ENCODE measurements at places on chromosomes 11 and 22.
A peak's percentile ranks its signal among the peaks of the same experiment; 100 is the strongest.

DNA sequence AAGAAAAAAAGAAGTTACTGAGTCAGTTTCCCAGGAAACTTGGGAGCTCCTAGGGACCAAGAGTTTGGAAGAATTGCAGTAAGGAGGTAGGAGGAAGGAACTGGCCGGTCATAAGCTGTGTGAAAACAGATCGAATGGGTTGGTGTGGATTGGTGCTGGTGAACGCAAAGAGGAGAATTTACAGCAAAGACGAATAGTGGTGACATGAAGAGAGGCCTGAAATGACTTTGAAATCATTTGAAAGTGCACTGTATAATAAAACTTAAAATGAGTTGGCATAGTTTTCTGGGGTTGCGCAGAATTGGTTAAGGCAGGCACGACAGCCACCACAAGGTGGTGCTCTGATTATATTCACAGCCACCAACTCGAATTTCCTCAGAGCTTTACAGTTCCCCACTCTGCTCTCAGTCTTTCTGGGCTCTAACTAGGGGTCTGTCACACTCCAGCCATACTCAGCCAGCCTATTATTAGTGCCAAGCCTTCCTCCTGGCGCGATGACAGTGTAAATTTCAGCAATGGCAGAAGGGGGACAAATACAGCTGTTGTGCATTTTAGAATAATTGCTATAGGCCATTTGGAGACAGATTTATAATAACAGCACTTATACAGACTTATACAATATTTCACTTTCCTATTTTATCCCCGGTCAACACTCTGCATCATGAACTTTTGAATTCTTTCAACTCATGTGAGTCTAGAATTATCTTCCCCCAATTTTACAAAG is 8.3 kb upstream of the HTR3B start:
- DNase-seq: peak; percentile 16

GRCh38 chr11:96311120-96311568 is 31.9 kb downstream of the MAML2 start:
- no peak for DNase-seq

- no peak for DNase-seq
Measured at GRCh38 chr11:28476049-28476448, 367.9 kb downstream of the METTL15 start.

DNA sequence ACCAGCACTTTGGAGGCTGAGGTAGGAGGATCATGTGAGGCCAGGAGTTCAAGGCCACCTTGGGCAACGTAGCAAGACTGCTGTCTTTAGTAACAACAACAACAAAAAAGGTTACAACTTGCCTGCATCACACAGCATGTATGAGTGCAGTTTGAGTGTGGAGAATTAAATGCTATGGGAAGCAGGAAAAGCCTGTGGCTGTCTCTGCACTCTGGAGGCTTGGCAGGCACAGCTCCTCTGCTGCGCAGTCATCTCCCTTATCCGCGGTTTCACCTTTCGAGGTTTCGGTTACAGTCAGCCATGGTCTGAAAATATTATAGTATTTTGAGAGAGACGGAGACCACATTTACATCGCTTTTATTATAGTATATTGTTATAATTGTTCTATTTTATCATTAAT is 2.9 kb downstream of the MICAL2 start:
- no peak for DNase-seq

DNA sequence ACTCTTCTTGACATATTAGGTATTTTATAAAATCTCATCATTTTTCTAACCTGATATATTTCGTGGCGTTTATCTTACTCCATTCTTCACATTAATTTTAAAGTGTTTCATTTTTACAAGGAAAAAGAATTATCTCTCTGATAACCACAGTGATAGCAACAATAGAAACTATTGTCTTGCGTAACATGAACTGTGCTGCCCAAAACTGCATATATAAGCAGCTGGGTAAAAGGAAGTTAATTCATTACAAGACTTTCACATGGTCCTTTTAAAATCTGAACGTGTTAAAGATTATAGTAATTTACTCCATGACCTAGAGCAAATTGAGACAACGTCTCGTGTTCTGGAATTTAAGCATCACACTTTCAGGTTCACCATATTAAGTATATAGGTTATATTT is 210.4 kb upstream of the GRIA4 start:
- DNase-seq: no peak

GRCh38 chr11:122656073-122656630 is 630 bp downstream of the UBASH3B start:
- DNase-seq: peak; percentile 59

DNA sequence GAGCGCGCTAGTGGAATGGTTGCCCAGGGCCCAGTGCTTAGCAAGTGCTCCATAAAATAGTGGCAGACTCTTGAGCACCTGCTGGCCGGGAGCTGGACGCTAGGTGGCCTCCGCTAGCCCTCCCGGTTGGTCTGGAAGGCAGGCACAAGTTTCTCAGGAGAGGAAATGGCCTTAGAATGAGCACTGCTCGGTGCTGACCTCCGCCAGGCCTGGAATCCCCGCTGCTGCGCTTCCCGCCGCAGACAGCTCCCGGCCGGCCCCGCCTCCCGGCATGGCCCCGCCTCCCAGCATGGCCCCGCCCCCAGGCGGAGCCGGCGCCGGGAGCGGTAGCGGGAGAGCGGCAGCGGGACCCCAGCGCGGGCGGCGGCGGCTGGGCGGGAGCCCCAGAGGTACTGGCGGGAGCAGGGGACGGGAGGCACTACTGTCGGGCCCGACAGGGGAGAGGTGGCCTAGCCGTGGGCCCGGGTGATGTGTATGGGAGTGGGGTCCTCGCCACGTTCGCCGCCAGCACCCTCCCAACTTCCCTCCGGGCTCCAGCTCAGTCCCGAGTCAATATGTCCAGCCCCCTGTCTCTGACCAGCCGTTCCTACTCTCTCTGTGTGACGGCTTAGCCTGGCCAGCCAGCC is at the start of gene SIPA1:
TSS of gene SIPA1 (plus strand) at position 308 of the 626 bp plus-strand sequence. CDS start 2,821 bp downstream, outside the sequence.
- DNase-seq: peak; percentile 85

GRCh38 chr11:107041088-107041444 is 22.8 kb upstream of the GUCY1A2 start:
- DNase-seq: no peak

- DNase-seq: no peak
Measured at GRCh38 chr11:84128840-84129239, 842.7 kb upstream of the CCDC90B start.

DNA sequence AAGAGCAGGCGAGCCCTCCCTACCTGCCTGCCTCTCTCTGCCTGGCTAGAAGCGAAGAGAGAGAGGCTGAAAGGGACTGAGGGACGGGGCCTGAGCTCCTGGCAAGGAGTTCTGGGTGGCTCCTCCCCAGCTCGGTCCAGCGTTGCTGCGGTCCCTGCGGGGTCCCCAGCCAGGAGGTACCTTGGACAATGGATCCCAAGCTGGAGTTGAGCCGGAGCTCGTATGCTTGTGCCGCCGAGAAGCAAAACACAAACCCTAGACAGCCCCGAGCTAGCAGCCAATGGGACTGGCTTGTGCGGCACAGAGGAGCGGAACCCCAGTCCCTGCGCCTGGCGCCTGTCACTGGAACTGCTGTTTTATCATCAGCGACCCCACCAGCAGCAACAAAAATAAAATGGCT is 18.3 kb downstream of the SLC25A18 start:
- no peak for DNase-seq

- DNase-seq: no peak
Measured at GRCh38 chr22:36926309-36926708, 12.9 kb downstream of the CSF2RB start.

DNA sequence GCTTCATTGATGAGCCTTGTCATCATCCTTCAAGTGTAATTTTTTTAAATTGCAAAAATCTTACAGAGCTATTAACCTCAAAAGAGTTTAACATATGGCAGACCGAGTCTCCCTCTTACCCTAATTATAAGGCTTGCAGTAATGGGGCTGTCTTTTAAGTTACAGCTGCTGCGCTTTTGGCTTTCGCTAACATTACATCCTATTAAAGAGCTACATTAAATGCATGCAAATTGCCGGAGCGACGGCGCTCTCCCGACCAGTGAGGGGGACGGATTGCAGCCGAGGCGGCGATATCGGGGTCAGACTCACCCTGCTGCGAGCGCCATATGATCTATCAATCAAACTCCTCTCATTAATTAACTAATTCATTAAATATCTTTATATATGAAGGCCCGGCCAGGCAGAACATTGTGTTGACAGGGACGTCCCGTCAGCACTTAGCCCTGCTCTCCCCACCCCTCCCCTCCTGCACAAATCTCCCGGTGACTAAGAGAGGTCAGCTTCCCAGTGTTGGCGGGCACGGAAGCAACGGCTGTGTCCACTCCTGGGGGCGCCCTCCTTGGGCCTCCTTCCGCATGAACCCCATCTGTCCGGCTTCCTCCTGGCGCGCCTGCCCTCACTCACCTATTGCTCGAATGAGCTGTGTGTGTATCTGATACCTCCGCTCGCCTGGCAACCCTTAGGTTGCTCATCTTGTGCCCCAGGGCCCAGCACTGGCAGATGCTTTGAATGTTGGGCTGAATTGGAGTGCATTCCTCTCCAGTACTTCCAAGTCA is 156.0 kb upstream of the CADM1 start:
- DNase-seq: no peak

DNA sequence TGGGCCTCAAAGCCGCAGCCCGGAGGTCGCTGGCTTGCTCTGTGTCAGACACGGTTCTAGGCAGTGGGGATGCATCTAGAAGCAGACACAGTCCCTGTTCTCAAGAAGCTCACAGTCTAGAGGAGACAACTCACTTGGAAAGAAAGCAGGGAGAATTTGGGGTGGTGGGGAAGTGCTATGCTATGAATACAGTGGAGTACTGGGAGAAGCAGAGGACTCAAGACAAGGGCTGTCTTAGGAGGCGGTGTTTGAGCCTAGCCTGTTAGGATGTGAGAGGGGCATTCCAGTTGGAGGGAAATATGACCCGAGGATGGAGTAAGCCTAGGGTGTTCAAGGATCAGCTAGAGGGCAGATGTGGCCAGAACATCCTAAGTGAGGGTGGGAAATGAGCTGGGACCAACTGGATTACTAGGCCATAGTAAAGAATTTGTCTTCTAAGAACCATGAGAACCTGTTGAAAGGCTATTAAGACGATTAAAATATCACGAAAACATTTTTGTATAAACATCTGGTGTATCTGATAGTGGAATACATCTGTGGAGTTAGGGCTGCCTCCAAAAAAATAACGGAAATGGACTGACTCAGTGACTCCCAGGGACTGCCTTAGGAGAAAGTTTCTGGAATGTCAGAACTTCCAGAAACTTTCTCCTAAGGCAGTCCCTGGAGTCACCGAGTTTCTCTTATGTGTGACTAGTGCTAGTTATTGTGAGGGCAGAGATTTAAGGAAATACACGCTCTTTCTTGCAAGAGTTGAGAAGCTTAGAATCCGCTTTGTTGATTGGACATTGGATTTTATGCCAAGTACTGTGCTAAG is 1.1 kb upstream of the PITPNB start:
- no peak for DNase-seq

DNA sequence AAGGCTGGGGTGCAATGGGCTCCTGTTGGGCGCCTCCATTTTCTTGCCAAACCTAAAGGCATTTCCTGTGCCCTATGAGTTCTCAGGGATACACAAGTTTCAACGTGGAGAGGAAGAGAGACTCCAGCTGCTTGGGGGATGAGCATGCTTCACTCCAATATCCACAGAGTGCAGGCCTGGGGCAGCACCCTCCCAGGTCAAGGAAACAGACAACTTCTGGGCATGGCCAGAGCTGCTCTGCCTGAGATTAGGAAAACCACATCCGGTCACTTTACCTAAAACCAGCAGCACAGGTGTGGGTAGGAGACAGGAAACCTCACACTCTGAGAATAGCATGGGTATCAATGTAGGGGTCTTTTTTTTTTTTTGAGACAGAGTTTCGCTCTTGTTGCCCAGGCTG is 28.7 kb downstream of the TMEM184B start:
- DNase-seq: no peak

DNA sequence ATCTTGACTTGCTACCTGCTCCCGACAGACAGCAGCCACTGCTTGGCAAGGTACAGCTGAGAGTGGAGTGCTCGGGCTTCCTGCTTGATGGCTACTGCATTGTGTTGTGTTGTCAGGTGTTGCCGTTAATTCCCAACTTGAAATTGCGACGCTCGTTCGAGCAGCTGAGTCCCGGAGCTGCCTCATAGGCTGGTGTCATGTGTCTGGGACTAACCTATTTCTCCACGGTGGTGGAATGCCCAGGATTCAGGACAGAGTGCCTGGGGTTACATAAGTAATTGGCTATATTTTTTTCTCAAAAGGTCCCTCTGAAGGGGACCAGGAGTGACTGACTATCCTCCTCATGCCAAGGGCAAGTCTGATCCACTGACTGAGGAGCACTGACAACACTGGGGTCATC is 18.5 kb downstream of the COMMD9 start:
- DNase-seq: no peak

DNA sequence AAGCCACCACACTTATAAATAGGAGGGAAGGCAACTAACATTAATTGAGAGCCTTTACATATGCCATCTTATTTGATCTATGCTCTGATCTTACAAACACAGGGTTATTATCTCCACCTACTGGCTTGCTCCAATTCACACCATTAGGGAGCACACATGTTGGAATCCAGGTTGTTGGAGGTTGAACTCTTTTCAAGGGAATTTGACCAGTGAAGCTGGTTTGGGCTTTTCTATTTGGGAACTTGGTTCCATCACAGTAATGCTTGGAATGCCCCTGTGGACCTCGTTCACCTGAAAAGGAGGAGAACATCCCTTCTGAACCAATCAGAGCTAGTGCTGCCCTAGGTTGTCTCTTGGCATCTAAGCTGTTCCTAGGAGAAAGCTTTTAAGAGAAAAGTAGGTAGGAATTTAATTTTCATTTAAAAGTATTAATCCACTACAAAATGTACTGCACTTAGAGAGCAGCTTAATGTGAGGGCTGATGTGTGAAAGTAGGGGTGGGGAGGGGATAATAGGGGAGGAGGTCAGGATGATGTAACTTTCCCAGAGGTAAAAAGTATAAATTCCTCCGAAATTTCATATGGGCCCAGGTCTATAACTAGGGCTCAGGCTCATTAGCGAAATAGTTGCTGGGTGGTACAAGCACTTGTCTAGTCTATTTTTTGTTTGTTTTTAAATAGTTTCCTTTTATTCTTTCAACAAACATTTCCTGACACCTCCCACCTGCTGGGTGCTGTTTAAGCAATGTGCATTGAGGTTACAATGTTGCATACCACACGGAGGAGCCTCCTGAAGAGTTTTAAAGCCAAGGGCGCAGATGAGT is 7.6 kb upstream of the MICAL2 start:
- DNase-seq: no peak

All from activated naive CD8-positive, alpha-beta T cell treated with anti-CD3 and anti-CD28 coated beads, Interleukin-2, amount 50 U/mL, for 24 hours (primary cell).